Mammary microvascular endothelial cell (primary cell): ENCODE measurements at places on chromosomes 2 and 18. TPM values are rescaled to one million over a fixed set of nuclear protein-coding genes. Genes with fewer than 3 reads are reported as not detected.

The OSBPL6 gene
- total RNA-seq: 1.1 and 5.3 TPM in 2 replicates

The IL36B gene
- total RNA-seq: not detected in 2 replicates

The CD8A gene
- total RNA-seq: not detected in 2 replicates

The LHCGR gene
- total RNA-seq: not detected in 2 replicates

The SCYGR4 gene
- not detected in 2 replicates for total RNA-seq

The ATP8B1 gene
- total RNA-seq: 51.4 and 54.6 TPM in 2 replicates

The SOWAHC gene
- 3.6 and 5.3 TPM in 2 replicates for total RNA-seq

The TPO gene
- not detected in 2 replicates for total RNA-seq

The SOX11 gene
- total RNA-seq: not detected in 2 replicates

The CAPN14 gene
- total RNA-seq: not detected in 2 replicates

The CRYBA2 gene
- total RNA-seq: not detected in 2 replicates

The C2orf80 gene
- total RNA-seq: not detected in 2 replicates

The COBLL1 gene
- total RNA-seq: 17.7 and 17.9 TPM in 2 replicates

The ABHD1 gene
- total RNA-seq: not detected in 2 replicates

The SCN1A gene
- total RNA-seq: not detected in 2 replicates

The CCDC178 gene
- total RNA-seq: 8.2 and 8.5 TPM in 2 replicates

The CAVIN2 gene
- 235 and 249 TPM in 2 replicates for total RNA-seq

The ITGA4 gene
- 13.8 and 15.3 TPM in 2 replicates for total RNA-seq

The AQP12B gene
- not detected in 2 replicates for total RNA-seq

The NETO1 gene
- total RNA-seq: not detected in 2 replicates

The NXPH2 gene
- total RNA-seq: not detected in 2 replicates

The UGT1A3 gene
- not detected in 2 replicates for total RNA-seq

The LTBP1 gene
- 27.4 and 27.5 TPM in 2 replicates for total RNA-seq

The GPR155 gene
- 0.74 and 0.80 TPM in 2 replicates for total RNA-seq

The SLC19A3 gene
- total RNA-seq: not detected in 2 replicates

The SCG2 gene
- total RNA-seq: 0.05 and 1.3 TPM in 2 replicates

The GPR39 gene
- 0.07 and 0.10 TPM in 2 replicates for total RNA-seq

The FAP gene
- total RNA-seq: 12.9 and 16.5 TPM in 2 replicates
